ENCODE measurements at places on chromosomes 4 and X.

DNA sequence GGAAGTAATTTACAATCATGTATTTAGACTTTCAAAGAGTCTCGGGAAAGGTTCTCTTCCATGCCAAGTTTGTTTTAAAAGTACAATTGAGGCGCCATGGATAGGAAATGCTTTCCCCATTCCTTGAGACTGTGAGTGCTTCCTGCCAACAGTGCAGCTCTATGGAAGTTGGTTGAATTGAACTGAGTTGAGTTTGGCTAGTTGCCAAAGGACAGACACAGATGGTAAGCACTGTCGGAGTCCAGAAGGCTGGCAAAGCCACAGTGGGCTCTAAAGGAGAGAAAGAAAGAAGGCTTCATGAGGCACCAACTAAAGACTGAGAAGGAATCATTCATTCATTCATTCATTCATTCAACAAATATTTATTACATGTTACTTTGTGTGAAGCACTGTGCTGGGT lies 4.3 kb upstream of the KCNE5 start:
- no peak for DNase-seq

DNA sequence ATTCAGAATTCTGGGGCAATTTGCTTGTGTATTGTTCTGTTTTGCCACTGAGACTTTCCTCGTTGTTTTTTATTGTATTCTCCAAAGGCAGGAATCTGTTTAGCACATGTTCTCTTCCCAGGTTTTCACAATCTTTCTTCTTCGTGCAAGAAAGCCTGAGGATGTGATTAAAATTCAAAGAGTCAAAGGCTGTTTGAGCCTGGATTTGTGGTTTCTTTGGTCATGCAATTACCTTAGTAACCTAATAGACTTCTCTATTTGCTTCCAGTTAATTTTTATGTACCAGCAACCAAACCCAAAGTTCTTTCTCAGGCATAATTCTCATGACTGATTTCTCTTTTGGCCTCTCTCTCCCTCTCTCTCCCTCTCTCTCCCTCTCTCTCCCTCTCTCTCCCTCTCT lies 1420.1 kb upstream of the TENM3 start:
- DNase-seq: no peak

DNA sequence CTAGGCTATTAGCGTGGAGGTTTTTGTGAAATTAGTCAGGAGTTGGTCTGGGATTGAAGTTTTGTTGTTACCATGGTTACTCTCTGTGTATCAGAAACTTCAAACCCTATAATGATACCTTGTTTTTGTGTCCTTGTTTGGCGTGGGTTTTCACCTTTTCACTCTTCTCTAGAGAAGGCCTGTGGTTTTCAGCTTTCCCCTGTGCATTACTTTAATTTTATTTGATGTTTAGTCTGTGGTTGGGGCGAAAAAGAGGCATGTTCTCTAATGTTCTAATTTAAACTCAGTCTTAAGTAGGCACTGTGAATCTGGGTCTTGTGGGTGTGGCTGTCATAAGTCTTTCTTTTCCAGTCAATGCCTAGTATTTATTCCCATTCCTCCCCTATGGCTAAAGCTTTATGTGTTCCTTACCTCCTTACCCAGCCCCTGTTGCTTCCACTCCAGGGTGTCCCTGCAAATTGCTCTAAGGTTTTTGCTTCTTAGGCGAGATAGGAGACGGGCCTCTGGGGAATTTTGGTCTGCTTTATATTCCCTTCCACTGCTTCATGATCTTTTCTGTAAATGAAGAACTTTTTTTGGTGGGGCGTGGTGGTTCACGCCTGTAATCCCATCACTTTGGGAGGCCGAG lies 326.3 kb upstream of the ZCCHC13 start:
- DNase-seq: no peak

DNA sequence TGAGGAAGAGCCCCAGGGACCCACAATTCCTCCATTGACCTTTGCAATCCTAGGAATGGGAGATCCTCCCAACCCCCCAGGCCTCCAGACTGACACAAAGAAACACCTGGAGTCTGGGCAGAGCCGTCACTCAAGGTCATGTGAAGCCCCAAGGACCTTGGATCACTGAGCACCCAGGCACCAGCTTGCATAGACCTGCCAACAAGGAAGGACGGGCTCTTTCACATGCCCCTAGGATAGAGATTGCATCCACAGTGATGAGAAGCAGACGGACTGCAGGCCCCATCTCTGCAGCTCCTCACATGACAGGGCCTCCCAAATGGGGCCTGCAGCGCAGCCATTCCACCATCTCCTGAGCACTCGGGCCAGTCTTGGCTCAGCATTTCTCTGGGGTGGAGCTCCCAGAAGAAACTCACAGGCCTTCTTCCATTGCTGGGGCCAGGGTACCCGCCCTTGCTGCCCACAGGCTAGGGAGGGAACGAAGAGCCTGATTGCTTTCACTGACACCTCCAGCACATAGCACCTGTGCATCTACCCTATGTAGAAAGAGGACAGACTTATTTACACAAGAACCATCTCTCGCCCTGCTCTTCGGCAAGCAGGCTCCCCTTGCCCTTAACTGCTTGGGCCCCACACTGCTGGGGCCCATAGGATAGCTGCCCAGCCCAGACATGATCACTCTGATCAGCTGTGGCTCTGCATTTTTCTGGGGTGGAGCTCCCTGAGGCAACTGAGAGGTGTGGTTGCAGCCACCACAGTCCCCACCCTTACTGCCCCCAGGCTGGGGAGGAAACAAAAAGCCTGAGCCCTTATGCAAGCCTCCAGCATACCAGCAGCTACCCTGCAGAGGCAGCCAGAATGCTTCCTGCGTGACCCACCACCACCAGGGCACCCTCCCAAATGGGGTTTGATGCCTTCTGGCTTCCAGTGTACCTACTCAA lies 185.7 kb upstream of the ZCCHC13 start:
- DNase-seq: no peak

DNA sequence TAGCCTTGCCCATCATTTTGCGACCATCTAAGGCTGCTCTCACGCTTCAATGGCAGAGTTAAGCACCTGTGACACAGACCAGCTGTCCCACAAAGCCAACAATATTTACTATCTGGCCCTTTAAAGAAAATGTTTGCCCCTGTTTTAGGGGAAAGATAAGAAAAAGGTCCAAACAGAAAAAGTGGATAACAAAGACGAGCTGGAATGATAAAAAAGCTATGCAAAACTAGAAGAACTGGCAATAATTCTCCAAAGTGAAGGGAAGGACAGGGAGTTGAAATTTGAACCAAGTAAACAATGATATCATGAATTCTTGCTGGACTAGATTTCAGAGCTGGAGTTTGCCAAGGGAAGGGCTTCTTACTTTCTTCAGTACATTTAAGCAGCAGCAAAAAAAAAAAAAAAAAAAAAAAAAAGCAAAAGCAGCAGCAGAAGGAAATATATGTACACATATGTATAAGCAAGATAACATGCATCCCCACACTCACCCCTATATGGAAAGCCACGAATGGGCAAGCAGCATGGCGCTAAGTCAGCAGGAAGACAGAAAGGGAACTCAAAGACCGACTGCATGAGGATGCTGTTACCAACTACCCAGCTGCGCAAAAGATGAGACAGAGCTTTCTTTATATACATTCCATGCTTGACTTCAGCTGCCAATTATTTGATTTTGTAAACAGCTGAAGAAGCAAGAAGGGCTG lies 12.5 kb downstream of the TRAPPC2 start:
- no peak for DNase-seq

Measured in stimulated activated CD4-positive, alpha-beta T cell treated with anti-CD3 and anti-CD28 coated beads, Interleukin-1b, Interleukin-23, amount 100 ng/mL, for 1 hour (primary cell).